Activated T-helper 1 cell treated with anti-CD3 and anti-CD28 coated beads, Interleukin-12 subunit alpha, Interleukin-12 subunit beta, Interleukin-2, Interleukin-4 antibody, amounts not matched to agents 30 ng/mL and 10 ng/mL and 1 ng/mL, durations not matched to agents 14 hours and 24 hours and 36 hours (primary cell): ENCODE measurements at places on chromosomes 16 and 17. TPM values are rescaled to one million over a fixed set of nuclear protein-coding genes. Genes with fewer than 3 reads are reported as not detected.

Gene PRR15L
- not detected in 2 replicates for total RNA-seq

DNA sequence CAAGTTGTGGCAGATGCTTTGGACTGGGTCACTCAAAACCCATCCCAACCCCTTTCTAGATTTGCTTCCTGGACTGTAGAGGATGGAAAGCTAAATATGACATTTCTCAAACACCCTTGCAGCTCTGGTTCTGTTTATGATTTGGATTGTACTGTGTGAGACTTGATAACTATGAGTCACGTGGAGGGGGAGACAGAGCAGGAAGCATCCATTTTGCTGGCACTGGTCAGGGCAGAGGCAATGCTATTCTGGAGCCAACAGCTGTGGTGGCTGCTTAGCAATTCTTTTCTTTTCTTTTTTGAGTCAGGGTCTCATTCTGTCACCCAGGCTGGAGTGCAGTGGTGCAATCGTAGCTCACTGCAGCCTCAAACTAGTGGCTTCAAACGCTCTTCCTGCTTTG lies 13.6 kb upstream of the TERF2 start:
- no peak for DNase-seq

DNA sequence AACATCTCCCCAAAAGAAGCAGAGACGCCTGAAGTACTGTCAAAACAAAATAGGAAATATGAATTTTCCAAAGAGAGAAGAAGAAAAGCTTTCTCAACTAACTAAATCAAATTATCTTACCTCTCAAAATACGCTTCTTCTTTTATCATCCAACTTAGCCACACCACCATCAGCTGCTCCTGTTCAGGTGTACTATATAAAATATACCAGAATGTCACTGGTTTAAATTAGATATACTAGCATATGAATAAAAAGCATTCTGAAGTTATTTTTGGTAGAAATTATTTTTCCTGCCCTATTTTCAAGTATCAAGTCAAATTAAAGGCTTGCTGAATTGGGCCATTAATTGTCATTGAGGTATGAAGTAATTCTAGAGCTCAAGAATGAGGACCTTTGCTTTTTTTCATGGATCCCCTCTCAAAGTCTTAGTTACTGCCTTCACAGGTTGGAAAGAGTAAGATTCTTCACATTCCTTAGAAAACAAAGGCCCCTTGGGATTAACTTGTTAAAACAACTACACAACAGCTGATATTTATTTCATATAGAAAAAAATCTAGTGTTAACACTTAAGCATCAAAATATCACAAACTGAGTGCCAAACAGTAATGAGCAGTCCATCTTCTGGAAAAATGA lies 30.1 kb downstream of the INTS2 start:
- no peak for DNase-seq

- no peak for DNase-seq
Measured at GRCh38 chr16:24778671-24779070, 49.2 kb downstream of the TNRC6A start.

GRCh38 chr17:82257473-82257872 lies 16.0 kb downstream of the CSNK1D start:
- no peak for DNase-seq

DNA sequence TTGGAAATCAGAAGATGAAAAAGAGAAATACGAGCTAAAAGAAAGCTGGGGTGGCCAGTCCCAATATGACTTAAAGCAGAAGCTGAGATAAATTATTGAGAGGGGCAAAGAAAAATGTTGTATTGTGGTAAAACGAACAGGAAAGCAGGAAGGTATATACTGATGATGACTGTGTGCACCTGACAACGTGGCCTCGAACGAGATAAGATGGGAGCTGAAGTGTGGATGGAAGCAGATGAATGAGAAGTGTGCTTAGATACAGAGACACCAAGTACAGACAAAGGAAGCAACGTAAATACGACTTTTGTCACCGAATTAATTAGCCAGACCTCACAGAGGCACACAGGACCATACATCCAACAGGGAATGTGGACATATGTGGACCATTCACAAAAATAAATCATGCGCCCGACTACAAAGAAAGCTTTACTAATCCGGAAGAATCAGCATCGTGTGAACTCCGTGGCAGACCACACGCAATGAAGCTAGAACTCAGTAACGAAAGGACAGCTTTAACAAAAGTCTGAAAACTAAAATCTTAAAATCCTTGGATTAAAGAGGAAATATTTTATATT lies 218.7 kb downstream of the RPTOR start:
- no peak for DNase-seq

- no peak for DNase-seq
Measured at GRCh38 chr16:48188449-48189102, 32.8 kb upstream of the ABCC12 start.

GRCh38 chr17:67647482-67647881 lies 70.3 kb upstream of the NOL11 start:
- no peak for DNase-seq
